HepG2 (cell line): ENCODE measurements at places on chromosomes 3 and 15. TPM values are rescaled to one million over a fixed set of nuclear protein-coding genes. Genes with fewer than 3 reads are reported as not detected.

GRCh38 chr3:188191460-188191859 lies 37.5 kb downstream of the LPP start:
- DNase-seq, result no peak

DNA sequence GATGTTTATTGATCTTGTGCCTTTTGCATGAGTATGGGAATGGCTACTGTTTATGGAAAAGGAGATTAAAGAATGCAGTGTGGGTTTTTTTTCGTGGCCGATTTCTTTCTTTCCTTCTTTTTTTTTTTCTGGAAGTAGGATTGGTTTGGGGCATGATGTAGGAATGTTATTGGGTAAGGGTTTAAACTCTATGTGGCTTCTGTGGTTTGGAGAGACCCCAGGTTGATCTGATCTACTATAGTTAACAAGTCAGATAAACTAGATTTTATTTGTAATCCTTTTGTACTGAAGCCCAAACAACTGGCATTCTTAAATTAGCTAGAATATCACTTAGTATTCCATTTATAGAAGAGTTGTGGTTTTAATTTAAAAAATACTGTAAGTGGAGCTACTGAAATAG lies 304.8 kb downstream of the LPP start:
- no peak for DNase-seq

DNA sequence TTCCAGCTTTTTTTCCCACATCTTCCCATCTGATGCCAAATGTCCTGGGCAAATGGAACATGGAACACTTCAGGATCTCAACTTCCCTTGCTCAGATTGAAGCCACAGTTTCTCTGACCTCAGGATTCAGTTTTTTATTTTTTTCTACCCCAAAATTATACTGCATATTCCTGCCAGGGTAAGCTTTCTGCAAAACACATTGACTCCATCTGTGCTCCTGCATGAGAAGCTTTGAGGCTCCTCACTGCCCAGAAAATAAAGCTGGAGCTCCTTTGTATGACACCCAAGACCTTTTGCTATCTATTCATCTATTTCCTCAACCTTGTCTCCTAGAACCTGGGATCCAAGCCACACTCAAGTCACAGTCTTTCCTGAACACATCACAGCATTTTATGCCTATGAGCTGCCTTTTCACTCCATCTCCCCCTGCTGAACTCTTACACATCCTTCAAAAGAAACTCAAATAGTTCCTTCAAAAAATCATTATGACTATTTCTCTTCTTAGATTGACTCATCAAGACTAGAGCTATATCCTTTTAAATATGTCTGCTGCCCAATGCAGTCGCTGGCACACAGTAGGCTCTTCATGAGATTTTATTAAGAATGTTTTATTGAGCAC lies 57.4 kb upstream of the PSMD6 start:
- DNase-seq, result no peak

DNA sequence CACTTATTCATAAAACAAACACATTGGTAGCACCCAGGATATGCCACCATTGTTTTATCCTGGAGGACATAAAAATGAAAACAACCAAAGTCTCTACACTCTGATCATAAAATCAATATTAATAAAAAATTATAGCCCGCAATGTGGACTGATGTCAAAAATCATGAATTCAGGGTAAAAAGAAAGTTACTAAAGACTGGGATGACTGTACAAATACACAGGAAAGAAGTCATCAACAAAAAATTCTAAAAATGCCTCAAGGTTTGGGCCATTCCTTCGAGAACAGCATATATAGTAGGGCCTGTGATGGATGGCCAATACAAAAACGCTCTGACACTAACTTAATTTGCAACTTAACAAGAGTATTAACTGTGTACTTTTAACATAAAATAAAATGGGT lies 76.8 kb downstream of the THBS1 start:
- no peak for DNase-seq

DNA sequence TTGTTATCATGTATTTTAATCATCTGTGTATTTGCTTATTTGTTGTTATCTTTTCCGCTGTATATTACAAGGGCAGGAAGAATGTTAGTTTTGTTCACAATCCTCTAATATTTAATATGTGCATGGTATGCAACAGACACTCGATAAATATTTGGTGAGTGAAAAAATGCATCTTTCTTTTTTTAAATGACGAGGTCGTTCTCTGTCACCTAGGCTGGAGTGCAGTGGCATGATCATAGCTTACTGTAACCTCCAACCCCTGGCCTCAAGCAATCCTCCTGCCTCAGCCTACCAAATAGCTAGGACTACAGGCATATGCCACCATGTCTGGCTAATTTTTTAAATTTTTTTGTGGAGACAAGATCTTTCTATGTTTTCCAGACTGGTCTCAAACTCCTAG lies 66.2 kb downstream of the MITF start:
- no peak for DNase-seq

B2M gene
- 530 and 784 TPM in 2 replicates for total RNA-seq

HCN4 gene
- not detected in 2 replicates for total RNA-seq
